ENCODE measurements at places on chromosomes 6 and 20. TPM values are rescaled to one million over a fixed set of nuclear protein-coding genes. Genes with fewer than 3 reads are reported as not detected.

DNA sequence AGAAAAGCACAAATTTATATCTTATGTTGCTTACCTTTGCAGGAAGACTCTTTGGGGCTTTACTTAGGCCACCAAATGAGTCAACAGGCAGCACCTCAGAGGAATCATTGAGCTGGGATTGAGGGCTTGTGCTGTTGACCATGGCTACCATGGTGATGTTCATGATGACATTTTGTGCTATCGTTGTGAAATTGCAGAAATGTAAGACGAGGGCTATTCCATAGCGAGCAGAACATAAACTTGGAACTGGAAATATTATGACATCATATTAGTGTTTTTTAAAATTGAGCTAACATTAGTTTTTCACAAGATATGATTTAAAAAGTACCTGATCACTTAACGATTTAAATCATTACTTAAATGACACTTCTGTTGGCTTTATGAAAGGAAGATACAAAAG is 11.8 kb downstream of the SLC17A3 start:
- DNase-seq = no peak

DNA sequence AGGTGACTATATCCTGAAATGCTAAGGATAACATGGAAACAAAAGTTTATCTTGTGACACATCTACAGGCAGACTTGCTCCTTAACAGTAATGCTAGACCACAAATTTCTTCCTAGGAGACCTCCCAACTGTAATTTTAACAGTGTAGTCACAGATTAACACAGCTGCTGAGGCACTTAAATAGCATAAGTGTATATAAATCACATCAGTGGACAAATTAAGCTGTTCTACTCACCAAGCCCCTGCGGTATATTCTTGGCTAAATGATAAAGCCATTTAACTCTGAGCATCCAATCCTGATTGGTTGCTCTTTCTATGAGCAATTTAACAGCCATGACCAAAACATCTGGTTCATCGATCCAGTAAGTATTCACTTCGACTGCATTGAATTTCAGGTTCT is 73.3 kb upstream of the LYRM2 start:
- no peak for DNase-seq

DNA sequence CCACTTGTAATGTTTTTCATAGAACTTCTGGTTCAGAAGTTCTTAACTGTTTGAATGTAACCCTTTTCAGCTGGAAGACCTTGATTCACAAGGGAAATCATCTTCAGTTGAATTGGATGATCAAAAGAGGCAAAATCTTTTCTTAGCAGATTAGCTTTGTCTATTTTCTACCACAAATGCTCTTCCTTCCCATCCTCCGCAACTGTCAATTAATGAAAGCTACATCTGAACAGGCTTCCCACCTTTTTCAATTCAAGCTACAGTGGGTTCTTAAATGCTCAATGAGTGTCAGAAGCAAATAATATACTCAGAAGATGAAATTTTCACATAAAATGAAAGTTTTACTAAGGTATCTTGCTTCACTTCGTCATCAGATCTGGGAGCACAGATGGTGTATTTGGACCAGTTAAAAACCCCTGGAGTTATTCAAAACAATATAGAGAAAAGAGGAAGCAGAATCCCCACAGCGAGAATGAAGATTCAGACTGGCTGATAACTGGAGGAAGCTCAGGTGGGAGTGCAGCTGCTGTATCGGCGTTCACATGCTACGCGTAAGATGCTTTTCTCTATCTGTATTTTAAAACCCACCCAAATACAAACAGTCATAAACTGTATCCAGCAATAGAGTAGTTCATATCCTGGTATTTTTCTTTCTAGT is 19.4 kb downstream of the QRSL1 start:
- DNase-seq = no peak

DNA sequence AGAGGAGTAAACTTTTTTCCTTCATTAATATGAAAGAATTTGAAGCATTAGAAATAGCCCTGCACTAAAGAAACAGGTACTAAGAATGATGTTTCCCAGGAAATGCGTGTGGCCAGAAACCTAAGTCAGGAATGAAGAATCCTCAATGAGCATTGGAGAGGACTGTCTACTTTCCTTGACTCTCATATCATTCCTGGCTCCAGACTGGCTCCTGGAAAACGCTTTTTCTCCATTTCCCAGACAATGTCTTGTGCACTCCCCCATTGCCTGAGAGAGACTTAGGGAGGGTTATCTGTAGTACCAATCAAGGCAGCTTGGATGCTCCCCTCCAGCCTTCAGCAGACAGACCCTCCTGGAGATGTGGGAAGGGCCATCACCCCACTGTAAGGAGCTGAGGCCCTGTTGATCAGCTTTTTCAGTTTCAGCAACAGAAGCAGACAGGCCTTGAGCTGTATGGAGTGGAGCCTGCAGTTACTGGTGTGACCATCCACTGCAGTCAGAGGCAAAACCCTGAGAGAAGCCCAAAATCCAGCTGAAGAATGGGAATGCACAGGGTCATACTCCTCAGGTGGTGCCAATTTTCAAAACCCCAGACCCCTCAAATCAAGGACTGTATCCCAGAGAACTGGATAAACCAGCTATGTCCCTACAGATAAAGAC is 127.3 kb upstream of the NT5E start:
- no peak for DNase-seq

ISM1 gene
- 1.4 TPM for total RNA-seq
